Upper lobe of left lung (tissue), 6 donors: ENCODE measurements at places on chromosomes 5 and 9.

- DNase-seq, result no peak
Observed at GRCh38 chr5:164748861-164749260, 1243.4 kb downstream of the MAT2B start.

DNA sequence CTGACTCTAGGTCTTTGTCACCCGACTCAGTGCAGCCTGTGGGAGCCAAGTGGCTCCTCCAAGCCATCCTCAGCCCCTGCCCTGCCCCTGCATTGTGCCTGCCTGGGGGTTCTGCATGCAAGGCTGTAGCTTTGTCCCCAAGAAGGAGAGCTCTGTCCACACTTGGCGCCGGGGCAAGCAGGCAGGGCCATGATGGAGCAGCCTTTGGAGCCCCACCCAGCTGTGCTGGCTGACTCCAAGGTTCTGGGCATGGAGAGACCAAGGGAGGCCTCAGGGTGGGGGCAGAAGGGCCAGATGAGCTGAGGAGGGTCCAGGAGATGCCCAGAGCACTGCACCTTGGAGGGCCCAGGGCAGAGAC, 226.2 kb downstream of the CACNA1B start:
- DNase-seq, result peak; percentile 55

DNA sequence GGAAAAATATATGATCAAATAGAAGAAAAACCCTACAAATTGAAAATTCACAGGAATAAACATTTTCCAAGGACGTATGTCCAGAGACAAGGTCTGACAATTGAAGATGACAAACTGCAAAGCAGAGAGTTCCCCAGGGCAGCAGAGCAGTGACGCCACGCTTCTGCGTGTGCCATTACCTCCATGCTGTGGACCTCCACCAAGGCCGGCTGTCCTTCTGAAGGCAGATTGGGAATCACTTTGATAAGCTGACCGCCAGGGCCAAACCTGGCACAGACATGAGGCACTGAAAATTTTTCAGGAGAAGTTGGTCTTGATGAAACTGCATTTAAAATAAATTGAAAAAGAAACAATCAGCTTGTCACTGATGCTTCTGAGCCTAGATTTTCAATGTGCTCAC, 18.6 kb downstream of the SEC16A start:
- DNase-seq, result no peak

GRCh38 chr5:96506866-96507527, 73.9 kb upstream of the PCSK1 start:
- DNase-seq, result no peak

- DNase-seq, result no peak
Observed at GRCh38 chr5:168128557-168128956, 162.9 kb upstream of the WWC1 start.

DNA sequence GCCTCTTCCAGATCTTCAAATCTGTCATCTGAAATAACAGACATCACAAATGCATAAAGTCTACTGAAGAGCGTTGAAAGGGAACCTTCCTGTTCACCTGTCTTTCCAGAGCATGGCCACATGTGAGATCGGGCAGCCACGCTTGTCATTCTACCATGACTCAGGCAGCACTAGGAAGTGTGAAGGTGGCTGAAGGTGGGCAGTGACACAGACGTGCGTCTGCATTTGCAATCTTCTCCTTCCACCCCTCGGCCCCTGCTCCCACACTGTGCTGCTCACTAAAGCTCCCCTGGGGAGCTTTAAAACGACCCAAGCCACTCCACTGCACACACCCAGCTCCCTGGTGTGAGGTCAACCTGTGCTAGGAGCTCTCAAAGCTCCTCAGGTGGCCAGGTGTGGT, 2.5 kb downstream of the ENTR1 start:
- DNase-seq, result no peak

GRCh38 chr5:128766406-128766805, 198.9 kb upstream of the SLC27A6 start:
- no peak for DNase-seq

DNA sequence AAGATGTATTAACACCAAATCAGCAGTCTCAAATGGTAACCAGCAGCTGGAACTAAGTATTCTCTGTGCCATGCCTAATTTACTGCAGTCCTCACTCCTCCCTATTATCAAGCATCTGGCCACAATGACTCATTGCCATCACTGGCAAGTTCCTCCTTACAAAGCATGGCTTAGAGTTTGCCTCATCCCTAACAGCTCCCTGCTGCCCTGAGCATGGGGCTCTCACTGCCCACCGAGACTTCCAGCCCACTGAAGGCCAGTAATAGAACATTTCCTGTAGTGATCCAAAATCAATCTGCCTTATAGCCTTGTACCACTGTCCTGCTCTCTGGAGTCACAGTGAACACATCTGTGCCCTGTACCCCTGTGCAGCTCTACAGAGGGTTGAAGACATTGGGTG, 211.9 kb upstream of the TRIM32 start:
- no peak for DNase-seq

DNA sequence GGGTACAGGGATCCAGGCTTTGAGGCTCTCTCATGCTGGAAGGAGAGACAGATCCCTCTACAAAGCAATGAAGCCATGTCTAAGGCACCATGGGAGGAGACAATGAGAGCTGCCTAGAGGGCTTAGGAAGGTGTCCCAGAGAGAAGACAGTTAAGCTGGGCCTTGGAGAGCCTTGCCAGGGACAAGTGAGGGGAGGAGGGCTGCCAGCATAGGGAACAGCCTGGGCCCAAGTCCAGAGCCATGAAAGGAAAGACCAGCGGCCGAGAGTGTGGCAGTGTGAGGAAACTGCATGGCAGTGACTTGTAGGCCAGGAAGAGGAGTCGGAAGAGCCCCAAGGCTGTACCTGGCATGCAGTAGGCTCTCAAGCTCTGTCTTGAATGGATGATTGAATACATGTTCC, 88.5 kb downstream of the PSD2 start:
- DNase-seq, result no peak

- no peak for DNase-seq
Observed at GRCh38 chr9:25684321-25684720, 6.1 kb upstream of the TUSC1 start.

DNA sequence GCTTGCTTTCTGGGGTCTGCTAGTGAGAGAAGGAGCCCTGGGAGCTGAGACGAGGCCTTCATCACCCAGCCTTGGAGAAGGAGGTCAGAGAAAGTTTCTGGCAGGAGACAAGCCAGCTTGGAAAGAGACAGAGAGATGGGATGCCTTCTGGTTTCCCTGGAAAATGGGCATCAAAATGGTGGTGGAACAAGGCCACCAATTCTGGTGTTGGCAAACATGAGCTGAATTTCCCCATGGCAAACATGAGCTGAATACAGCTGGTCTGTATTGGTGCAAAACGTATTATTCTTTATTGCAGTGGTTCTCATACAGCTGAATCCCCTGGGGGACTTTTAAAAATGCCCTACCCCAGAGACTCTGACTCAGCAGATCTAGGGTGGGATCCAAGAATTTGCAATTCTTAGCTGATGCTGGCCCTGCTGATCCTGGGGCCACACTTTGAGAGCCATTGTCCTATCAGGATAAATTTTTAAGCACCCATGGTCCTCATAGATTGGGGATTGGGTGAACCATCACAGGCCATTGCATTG, 39.1 kb upstream of the S1PR3 start:
- no peak for DNase-seq

DNA sequence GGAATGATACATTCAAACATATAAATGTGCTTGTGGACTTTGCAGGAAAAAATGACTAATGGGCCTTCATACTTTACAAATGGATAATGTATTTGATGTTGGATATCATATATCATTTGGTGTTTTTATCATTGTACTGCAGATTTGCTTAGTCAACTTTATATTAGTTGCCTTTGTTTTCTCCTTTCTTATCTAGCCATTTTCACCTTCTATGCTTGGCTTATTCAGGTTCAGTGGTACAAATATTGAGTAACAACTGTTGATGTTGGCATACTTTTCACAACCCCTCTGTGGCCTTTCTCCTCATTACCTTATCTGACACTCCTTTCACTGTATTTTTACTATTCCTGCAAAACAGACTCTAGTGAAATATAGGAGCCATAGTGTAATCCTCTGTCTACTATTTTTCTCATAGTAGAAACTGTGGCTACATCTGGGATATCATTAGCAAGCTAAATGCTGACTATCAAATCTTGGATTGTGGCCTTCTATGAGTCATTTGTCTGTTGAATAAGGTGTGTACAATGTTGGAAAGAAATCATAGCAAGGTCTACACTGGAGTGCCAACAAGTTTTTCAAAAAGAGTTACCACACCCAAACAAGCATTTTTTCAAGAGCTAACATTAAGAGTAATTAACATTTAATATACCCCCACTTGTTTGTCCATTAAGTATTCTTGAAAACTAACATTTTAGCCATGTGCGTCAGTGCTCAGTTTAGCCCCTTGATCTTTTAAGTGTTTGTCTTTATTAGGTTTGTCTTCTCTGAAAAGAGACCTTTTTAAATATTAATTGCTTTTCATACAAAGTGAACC, 330.1 kb downstream of the ADGRV1 start:
- DNase-seq, result no peak

GRCh38 chr5:80796846-80797245, 142.1 kb upstream of the DHFR start:
- no peak for DNase-seq

DNA sequence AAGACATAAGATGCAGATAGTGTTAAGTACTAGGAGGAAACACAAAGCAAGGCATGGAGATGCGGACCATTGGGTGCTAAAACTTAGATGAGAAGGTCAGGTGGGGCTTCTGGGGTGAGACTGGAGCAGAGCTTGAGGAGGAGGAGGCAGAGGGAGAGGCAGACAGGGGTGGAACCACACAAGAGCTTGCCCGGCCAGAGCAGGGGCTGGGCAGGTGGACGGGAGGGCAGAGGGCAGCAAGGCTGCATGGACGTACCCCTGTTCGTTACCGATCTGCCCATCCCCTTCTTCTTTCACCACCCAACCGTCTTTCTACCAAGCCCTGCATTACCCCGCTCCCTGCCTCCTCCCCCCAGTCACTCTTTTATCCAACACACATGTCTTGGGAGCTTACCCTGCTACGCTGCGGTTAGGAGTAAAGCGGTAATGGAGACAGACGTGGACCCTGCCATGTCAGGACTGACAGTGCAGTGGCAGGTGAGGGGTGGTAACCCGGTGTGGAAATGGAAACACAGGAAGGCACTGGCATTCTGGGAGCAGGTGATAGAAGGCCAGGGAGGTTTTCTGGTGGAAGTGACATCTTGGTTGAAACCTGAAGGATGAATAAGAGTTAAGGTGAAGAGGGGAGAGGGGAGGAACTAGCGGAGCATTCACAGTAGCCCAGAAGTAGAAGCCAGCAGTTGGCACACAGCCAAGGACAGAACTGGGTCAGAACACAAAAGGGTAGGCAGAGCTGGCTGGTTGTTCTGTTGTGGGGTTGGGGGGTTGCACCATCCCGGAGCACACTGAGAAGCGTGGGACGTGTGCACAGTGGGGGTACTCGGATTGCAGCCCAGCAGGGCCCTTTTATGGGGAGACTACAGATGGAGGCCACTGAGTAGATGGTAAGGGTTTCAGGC, 167.2 kb downstream of the CACNA1B start:
- no peak for DNase-seq

- no peak for DNase-seq
Observed at GRCh38 chr9:135885100-135885853, 22.1 kb downstream of the CAMSAP1 start.

- no peak for DNase-seq
Observed at GRCh38 chr9:133876144-133876543, 116.0 kb downstream of the VAV2 start.

GRCh38 chr5:2696156-2696807, 55.2 kb downstream of the IRX2 start:
- DNase-seq, result no peak

GRCh38 chr5:31741496-31741895, 102.6 kb downstream of the PDZD2 start:
- no peak for DNase-seq

GRCh38 chr5:90865180-90865579, 306.6 kb downstream of the ADGRV1 start:
- DNase-seq, result no peak

GRCh38 chr9:34505370-34506120, 17.2 kb downstream of the ENHO start:
- no peak for DNase-seq

- peak; percentile 88 for DNase-seq
Observed at GRCh38 chr5:83472508-83473345, 1.2 kb downstream of the VCAN start.

- no peak for DNase-seq
Observed at GRCh38 chr5:135426102-135427082, 20.8 kb downstream of the DCANP1 start.

GRCh38 chr5:96112703-96113102, 151.1 kb upstream of the ELL2 start:
- no peak for DNase-seq

DNA sequence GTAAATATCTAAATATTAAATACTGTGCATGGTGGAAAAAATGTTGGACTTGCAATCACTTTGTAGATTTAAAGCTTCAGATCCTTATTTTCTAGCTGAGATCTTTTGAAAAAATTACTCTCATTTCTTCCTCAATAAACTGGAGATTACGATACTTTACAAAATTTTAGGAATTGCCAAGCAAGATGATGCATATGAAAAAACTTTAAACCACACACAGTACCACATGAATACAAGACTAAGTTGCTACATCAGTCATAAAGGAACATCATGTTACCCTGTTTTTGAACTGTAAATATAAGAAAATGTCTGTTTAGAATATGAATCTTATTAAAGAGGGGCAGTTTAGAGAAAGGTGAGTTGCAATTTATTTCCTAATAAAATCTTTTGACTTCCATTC, 703.6 kb upstream of the NUDT12 start:
- no peak for DNase-seq

GRCh38 chr5:158011422-158011821, 152.5 kb upstream of the CLINT1 start:
- no peak for DNase-seq

DNA sequence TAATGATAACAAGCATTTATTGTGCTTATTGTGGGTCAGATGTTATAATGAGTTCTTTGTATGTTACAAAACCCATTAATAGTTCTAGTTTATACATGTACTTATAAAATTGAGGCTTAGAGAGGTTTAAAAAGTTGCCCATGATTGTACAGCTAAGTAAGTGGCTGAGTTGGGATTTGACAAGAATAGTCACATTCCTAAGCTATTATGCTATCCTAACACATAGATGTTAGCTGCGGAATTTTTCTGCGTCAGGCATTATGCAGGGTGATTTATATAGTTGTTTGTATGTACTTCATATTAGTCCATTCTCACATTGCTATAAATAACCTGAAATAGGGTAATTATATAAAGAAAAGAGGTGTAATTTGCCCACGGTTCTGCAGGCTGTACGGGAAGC, 12.5 kb downstream of the COMMD10 start:
- DNase-seq, result no peak

GRCh38 chr5:117454716-117455212, 880.1 kb upstream of the SEMA6A start:
- peak; percentile 17 for DNase-seq

DNA sequence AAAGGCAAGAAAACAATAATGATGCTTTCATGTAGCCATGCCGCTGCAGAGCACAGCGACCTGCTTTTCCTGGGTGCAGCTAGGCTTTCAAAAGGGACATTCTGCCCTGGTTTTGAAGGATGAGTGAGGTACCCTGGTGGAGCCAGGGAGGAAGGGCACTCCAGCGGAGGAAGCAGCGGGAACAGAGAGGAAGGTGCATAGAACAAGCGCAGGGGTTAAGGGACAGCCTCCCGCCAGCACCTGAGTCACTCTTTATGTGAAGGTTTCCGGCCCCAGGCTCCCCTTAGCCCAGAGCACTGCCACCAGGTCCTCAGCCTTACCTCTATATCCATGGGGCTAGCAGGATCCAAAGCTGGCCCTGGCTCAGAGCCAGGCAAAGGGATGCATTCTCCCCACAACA, 221.1 kb downstream of the CDK5RAP2 start:
- no peak for DNase-seq
